ENCODE measurements at places on chromosomes 7 and 10.

- DNase-seq: no peak
Observed at GRCh38 chr10:35328404-35329037, 7.8 kb upstream of the CCNY start.

DNA sequence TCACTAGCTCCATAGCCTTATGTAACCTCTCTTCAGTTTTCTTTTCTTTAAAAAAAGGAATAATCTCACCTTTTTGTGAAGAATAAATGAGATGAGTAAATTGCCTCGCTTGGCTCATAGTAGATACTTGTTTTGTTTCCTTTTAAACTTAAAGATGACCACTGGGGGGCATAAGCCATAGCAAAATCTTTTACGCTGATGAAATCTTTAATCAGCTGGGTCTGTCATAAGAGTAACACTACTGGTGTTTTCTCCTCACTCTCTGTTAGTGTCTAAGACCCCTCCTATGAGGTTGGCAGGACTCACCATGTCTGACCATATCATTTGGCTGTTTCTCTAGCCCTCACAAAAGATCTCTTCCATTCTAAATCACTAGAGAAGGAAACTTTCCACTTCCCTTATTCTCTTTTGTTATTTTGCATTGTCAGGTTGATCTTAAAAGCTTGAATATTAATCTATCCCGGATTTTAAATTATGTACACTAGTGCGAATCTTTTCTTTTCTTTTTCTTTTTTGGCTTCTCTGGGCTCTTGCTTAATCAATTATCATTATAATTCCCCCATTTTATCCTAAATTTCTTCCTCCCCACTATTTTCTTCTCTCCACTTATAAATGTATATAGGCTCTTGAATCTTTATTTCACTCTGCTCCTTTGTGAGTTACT is 12.5 kb downstream of the STAG3 start:
- DNase-seq: no peak

- no peak for DNase-seq
Observed at GRCh38 chr10:76695069-76695468, 942.5 kb downstream of the KCNMA1 start.

- no peak for DNase-seq
Observed at GRCh38 chr7:5646846-5647245, 134.6 kb downstream of the RNF216 start.

- no peak for DNase-seq
Observed at GRCh38 chr10:72954596-72955554, at the start of gene PLA2G12B. PLA2G12B (minus strand) TSS chr10:72954806; CDS start chr10:72954685, 121 bp downstream.

GRCh38 chr10:10897400-10897799 is 120.3 kb upstream of the CELF2 start:
- no peak for DNase-seq

GRCh38 chr10:47225219-47225927 is 74.6 kb upstream of the GDF10 start:
- no peak for DNase-seq

GRCh38 chr10:87844837-87845623 is 18.3 kb downstream of the KLLN start:
- DNase-seq: no peak

DNA sequence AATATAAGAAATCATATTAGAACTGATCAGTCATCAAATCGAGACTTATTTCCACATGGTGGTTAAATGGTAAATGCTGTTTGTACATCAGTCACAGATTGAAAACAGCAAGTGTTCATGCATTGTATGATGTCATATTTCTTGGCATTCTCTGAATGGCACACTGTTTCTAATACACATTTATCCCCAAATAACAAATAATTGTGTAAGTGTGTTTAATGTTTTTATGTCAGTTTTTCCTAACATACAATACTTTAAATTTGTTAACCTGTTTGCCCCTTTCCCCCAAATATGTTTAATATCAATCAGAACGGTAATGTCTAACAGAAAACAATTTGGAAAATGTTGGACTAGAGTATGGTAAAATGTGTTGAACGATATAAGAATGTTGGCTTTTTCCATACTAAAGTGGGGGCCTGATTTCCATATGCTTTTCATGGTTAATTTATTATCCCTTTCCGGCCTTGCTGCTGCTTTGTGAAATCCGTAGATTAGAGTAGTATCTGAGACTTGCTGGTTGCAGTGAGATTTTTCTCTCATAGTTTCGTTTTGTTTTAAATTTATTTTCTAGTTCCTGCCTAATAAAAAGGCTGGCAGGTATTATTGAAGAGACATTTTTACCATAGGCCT is 23.7 kb downstream of the RAB18 start:
- DNase-seq: no peak

DNA sequence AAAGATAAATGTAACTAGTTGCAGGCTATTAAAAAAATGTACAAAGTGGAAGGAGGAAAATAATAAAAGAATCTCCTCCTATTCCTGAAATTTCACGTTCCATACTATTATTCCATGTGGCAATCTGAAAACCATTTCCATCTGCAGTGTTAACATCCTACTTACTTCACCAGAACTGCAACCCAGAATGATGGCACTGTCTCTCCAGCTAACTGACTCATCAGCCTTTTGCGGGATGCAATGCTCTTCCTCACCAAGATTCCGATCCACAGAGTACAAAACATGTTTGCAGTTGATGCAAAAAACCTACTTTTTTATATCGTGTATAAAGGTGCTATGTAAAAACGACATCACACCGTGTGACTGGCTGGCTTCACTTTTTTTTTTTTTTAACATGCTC is 50.8 kb downstream of the ESYT2 start:
- no peak for DNase-seq

- no peak for DNase-seq
Observed at GRCh38 chr10:36116731-36117130, 474.6 kb upstream of the FZD8 start.

GRCh38 chr7:125193263-125193662 is 263.6 kb upstream of the POT1 start:
- no peak for DNase-seq

- DNase-seq: no peak
Observed at GRCh38 chr7:23449941-23450340, 20.4 kb downstream of the IGF2BP3 start.

DNA sequence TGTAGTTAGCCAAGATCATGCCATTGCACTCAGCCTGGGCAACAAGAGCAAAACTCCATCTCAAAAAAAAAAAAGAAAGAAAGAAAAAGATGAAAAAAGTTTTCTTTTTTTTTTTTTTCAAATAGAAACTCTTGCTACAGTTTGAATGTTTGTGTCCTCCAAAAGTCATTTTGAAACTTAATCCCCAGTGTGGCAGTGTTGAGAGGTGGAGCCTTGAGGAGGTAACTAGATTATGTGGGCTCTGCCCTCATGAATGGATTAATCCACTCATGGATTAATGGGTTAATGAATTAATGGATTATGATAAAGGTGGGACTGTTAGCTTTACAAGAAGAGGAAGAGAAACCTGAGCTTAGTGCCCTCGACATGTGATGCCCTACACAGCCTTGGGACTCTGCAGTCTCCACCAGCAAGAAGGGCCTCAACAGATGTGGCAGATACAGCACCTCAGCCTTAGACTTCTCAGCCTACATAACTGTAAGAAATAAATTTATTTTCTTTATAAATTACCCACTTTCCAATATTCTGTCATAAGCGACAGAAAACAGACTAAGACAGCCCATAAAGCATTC is 25.1 kb downstream of the CPEB3 start:
- no peak for DNase-seq

GRCh38 chr10:78143576-78143975 is 109.9 kb downstream of the RPS24 start:
- DNase-seq: no peak

GRCh38 chr10:120486671-120487205 is 29.7 kb downstream of the PLPP4 start:
- DNase-seq: no peak

GRCh38 chr10:32433542-32433941 is 12.4 kb upstream of the CCDC7 start:
- DNase-seq: no peak

DNA sequence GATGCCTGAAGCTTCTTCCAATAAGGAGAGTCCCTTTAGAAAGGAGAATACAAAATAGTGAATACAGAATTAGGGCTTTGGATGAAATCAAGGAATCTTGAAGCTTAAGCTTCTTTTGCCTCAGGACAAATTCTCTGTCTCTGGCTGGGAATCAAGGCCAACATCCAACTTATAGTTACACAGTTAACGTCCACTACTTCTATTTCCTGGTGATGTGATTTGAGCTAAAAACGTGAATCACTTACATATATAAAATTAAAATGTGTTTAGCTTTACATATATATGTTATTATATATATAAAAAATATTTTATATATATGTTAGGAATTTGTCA is 11.4 kb upstream of the INPP5F start:
- DNase-seq: no peak

DNA sequence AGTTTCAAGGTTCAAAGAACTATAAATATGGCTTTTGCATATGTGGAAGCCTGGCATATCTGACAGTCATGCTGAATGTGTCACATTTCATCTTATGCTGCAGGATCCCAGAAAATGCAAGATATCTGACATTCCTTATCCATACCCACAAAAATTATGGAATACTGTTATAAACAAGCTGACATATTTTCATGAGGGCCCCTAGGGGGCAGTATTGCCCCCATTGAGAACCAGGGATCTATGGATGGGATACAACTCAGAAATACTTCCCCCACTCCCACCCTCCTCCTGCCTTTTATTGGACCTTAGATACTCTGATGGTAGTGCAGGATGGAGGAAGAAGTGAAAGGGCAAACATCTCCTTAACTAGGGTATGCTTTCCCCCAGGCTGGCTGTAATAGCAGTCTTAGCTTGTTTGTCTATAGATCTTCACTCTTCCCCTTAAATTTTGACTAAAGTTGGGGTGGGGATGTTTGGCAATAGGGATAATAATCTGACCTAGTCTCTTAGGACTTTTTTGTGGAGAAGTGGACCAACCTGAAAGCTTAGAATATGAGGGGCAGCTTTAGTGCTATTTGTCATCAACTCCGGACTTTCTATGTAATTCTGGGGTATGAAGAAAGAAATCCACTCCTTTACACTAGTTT is 3.5 kb upstream of the GNGT1 start:
- DNase-seq: no peak

DNA sequence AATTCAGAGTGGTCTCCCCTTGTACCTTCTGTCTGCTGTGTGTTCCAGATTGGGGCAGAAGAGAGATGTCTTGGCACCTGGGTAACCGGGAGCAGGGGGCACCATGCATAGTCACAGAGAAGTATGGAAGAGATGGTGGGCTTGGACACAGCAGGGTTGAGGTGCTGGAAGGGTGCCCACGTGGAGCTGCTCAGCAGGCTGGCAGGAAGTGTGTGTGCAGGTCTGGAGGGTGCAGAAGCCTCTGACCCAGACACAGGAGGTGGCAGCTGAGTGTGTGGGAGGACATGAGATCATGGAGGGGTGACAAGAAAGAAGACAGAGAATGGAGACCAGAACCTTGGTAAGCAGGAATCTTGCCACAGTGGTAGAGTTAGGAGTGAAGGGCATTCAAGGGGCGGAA is 42.3 kb upstream of the DUSP5 start:
- peak; percentile 57 for DNase-seq

- DNase-seq: no peak
Observed at GRCh38 chr10:96264938-96265337, 6.4 kb downstream of the BLNK start.

- DNase-seq: no peak
Observed at GRCh38 chr10:32004161-32004591, 52.0 kb downstream of the KIF5B start.

DNA sequence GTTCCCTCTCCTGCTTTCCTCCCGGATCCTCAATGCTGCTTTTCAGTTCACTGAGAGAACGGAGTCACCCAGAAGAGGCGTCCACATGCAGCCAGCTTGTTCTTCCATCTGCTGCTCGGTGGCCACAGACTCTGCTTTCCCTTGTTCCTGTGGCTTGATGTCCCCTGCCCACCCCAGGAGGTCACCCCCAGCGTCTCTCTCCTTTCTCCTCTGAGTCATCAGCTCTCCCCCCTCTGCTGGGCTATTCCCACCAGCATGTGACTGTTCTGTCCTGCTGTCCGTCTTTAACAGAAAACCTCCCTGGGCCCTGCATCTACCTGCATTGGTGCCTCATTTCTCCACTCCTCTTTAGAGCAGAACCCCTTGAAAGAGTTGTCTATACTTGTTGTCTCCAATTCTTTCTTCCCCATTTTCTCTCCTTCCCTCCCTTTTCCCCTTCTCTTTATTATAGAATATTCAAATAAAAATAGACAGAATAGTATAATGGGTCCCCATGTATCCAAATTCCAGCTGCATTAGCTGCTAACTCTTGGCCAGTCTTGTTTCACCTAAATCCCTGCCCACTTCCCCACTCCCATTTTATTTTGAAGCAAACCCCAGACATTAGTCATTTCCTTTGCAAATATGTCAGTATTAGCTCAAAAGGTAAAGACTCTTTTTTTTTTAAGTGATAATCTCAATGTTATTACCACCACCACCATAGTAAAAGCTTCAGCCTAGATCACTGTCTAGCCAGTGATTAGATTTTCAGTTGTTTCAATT is 4.1 kb downstream of the ZNF282 start:
- no peak for DNase-seq

GRCh38 chr7:40077849-40078248 is 56.6 kb downstream of the MPLKIP start:
- DNase-seq: no peak

GRCh38 chr10:103692436-103692951 is 162.9 kb downstream of the SH3PXD2A start:
- peak; percentile 48 for DNase-seq

- DNase-seq: no peak
Observed at GRCh38 chr7:143355450-143356385, 6.8 kb downstream of the FAM131B start.

DNA sequence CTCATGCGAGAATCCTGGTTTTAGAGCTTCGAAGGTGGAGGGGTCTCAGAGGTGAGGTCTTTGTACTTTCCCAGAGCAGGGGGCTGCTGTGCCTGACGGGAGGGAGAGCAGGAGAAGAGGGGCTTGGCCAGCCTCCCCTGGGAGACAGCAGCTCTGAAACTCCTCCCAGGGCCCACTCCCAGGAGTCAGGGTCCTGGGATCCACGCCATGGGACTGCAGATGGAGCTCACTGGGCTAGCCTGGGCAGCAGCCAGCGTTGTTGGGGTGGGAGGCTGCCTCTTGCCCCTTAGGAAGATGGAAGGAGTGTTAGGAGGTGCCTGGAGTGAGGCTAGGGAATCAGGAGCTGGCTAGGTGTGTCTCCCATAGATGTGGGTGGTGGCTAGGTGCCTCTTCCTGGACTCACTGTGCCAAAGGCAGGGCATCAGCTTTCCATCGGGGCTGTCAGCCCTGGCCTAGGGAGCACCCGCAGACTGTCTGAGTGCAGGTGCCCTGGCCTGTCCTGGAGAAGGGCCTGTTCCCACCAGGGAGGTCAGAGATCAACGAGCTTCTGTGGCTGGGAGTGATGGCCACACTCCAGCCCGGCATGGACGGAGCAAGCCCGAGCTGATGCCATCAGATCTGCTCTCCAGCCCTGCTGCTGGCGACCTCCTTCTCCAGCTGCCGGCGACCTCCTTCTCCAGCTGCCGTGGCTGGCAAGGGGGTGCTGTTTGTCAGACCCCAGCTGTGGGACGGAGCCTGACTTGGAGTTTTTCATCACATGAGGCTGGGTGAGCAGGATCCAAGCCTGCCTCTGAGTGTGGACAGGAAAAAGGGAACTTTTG is 111.3 kb downstream of the PTPN20 start:
- no peak for DNase-seq
